Activated naive CD4-positive, alpha-beta T cell treated with anti-CD3 and anti-CD28 coated beads for 36 hours (primary cell): ENCODE measurements at places on chromosomes 12 and 14. TPM values are rescaled to one million over a fixed set of nuclear protein-coding genes. Genes with fewer than 3 reads are reported as not detected.

- H3K36me3 ChIP-seq: no peaks in the 10 kb centered on the region
- peaks cover 2% of the 10 kb centered on the region for H3K4me1 ChIP-seq
- H3K27me3 ChIP-seq: no peaks in the 10 kb centered on the region
- no peak overlapping the region for H3K4me3 ChIP-seq
- peak; percentile 71 for DNase-seq
- no peak overlapping the region for H3K27ac ChIP-seq
These were observed 72.4 kb downstream of the TTC9 start for GRCh38 chr14:70714055-70714550.

- H3K36me3 ChIP-seq: no peaks in the 10 kb centered on the region
- no peak for DNase-seq
- H3K4me3 ChIP-seq: no peak overlapping the region
- peaks cover 3% of the 10 kb centered on the region for H3K4me1 ChIP-seq
- H3K27me3 ChIP-seq: peaks cover 19% of the 10 kb centered on the region
These were observed 169.0 kb upstream of the RTL1 start for GRCh38 chr14:101072531-101072930.

GRCh38 chr12:113325916-113326315, 9.0 kb downstream of the SLC8B1 start:
- peaks cover 35% of the 10 kb centered on the region for H3K4me1 ChIP-seq
- peaks cover 43% of the 10 kb centered on the region for H3K36me3 ChIP-seq
- no peak overlapping the region for H3K4me3 ChIP-seq
- no peak overlapping the region for H3K27ac ChIP-seq
- DNase-seq: no peak
- H3K27me3 ChIP-seq: no peaks in the 10 kb centered on the region

DNA sequence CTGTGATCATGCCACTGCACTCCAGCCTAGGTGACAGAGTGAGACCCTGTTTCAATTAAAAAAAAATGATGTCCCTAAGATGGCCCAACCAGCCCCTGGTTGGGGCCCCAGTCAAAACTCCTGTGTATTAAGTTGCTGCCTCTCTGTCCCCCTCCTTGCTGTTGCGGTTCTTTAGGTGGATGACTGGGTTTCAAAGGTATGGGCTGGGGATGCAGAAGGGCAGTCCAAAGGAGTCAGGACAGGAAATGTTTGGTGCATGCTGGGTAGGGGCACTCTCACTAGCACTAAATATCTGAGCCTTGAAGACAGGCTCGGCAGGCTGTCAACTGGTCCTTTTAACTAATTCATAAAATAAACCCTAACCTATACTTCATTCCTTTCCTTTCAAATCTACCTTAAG, 12.0 kb upstream of the PIP4K2C start:
- H3K27ac ChIP-seq: no peak overlapping the region
- no peaks in the 10 kb centered on the region for H3K4me1 ChIP-seq
- DNase-seq: no peak
- H3K27me3 ChIP-seq: peaks cover 3% of the 10 kb centered on the region
- H3K36me3 ChIP-seq: no peaks in the 10 kb centered on the region
- H3K4me3 ChIP-seq: no peak overlapping the region

GRCh38 chr14:28756884-28757570, 9.6 kb upstream of the FOXG1 start:
- no peaks in the 10 kb centered on the region for H3K4me1 ChIP-seq
- H3K36me3 ChIP-seq: peaks cover 3% of the 10 kb centered on the region

Gene PAH
- total RNA-seq: not detected

Gene CYP27B1
- 5.4 TPM for total RNA-seq

Gene RIMBP2
- total RNA-seq: not detected

Gene CLEC2B
- total RNA-seq: 30.7 TPM

Gene NRXN3
- total RNA-seq: not detected

Gene GOLT1B
- 36.8 TPM for total RNA-seq

Gene FLVCR2
- total RNA-seq: 5.8 TPM

Gene GPR68
- 1.2 TPM for total RNA-seq
